GM20000 (cell line): ENCODE measurements at places on chromosomes 1 and 21.
A peak's percentile ranks its signal among the peaks of the same experiment; 100 is the strongest.

- peak; percentile 24 for DNase-seq
Measured at GRCh38 chr1:100866041-100866900, 28.4 kb downstream of the EXTL2 start.

DNA sequence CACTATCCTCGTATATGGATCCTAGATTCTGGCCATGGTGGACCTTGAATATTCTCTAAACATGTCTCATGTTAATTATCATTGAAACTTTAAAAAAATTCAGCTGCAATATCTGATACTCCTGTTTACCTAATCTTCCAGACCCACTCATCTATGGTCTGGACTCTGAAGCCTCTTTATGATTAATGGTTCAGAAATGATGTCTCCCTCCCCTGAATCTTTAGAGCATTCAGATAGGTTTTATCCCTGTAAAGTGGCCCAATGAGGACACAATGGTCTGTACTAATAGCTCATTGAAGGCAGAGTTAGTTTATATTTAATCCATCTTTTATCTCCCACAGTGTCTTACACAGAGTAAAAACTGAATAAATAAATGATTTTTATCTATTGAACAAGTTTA, 53.0 kb upstream of the DUSP10 start:
- no peak for DNase-seq

DNA sequence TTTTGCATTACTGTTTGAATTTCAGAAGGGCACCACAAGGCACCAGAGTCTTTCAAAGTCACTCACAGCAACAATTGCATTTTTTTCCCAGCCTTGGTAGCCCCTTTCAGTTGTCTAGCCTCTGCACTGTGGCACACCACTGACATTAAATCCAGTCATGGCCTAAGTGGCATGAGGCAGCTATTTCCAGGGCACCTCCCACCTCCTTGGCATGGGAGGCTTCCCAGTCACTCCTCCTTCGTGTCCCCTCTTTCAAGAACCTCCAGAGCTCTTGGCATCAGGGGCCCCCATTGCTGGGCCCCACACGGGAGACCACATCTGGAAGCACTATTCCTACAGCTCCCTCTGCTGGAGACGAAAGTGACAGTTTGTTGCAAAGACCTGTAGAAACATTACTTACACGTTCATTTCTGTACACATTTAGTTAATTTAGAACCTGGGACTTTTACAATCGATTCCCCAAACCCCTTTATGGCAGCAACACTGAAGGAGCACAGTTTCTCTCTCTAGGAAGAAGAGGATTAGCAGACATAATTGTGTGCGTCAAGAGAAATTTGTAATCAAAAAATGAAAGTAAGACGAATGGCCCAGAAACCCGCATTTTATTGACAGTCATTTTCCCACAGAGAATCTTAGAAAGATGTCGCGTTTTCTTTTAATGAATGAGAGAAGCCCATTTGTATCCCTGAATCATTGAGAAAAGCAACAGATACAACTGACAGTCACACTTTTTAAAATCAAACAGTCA, 5.7 kb upstream of the CHD5 start:
- peak; percentile 35 for DNase-seq

DNA sequence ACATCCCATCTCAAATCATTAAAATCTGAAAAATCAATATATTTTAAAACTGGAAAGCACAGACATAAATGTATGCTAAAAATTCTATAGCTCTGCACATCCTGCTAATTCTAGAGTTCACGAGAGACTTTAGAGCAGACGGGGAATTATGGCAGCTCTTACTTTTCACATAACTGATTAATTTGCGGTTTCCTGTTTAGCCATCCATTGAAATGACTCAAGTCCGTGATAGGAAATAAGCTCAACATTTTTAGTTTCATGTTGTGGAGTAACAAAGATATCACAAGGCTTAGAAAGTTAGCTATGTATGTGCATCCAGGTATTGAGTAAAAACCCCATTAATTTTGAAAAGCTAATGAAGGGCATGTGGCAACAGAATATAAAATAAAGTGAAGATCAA, 123.2 kb downstream of the SMYD2 start:
- DNase-seq = no peak

DNA sequence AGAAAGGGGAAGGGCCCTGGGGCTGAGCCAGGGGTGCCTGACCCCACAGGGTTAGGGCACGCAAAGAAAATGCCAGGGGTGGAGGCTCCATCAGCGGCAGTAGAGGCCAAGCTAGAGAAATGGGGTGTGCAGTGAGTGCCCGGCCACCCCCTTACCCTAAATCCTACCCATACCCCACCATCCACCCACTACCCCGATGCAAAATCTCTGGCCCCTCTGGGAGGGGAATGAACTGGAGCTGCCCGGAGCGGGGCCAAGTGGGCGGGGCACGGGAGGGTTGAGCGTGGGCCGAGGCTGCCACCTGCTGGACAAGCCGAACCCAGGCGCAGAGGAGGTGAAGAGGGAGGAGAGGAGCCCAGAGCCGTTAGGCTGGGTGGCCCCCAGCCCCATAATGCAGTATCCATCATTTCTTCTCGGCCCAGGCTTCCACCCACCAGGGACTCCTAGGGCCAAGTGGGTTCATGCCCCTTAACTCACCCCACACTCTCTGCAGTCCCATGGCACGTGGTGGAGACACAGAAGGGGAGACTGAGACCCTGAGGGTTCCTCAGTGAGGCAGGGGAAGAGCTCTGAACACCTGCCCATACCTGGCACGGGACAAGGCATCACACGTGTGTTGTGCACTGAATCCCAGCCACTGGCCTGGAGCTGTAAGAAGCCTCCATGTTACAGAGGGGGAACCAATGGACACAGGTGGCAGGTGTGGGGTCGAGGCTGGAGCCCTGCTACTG, 1.4 kb upstream of the C1QC start:
- peak; percentile 81 for DNase-seq
